NB4 (cell line): ENCODE measurements at places on chromosomes 11 and 22.
A peak's percentile ranks its signal among the peaks of the same experiment; 100 is the strongest.

- no peak for DNase-seq
Measured at GRCh38 chr11:43987384-43988039, 45.1 kb downstream of the C11orf96 start.

GRCh38 chr11:117972629-117973502 is 13.3 kb upstream of the IL10RA start:
- no peak for DNase-seq

GRCh38 chr11:3089236-3090061 is 32.2 kb upstream of the CARS1 start:
- DNase-seq: peak; percentile 3

- DNase-seq: peak; percentile 88
Measured at GRCh38 chr11:17354601-17354991, 3.0 kb downstream of the NCR3LG1 start.

GRCh38 chr22:41504397-41504796 is 35.5 kb downstream of the ACO2 start:
- DNase-seq: peak; percentile 72

DNA sequence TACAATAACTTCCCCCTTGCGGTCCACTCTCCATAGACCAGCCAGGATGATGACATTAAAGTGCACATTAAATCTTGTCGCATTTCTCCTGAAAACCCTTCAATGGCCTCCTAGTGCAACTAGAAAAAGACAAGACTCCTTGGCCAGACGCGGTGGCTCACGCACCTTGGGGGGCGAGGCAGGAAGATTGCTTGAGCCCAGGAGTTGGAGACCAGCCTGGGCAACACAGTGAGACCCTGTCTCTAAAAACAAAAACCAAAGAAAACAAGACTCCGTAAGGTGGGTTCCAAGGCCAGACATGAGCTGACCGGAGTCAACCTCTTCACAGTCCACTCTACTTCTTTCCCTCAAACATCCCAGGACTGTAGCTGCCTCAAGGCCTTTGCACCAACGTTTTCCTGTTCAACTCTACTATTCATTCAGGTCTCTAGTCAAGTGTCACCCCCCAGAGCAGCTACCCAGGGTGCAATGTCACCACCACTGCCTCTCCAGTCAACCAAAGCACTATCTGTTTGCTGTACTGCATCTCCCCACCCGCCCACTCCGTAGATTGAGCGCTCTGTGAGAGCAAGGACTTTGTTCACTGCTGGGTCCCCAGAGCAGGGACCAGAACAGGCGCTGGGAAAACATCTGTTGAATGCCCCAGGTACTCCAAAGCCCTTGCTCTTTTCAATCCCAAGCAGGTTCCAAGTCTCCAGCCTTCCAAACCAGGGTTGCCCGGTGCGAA is 739 bp downstream of the ZMAT5 start:
- DNase-seq: no peak

DNA sequence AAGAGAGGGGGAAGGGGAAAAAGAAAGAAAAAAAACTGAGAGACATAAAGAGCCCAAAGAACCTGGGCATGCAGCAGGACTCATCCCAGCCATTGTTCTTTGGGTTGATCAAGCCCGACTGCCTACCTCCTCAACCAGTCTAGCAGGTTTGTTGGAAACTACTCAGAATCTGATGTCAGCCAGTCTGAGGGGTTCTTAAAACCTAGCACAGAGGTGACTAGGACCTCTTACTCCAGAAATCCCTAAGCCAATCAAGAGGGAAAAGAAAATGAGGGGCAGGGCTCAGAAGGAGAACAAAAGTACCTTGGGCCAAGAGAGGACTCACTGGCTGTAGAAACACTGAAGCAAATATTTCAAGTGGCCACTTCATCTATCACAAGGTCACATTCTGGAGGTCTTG is 228.0 kb downstream of the AASDHPPT start:
- no peak for DNase-seq

DNA sequence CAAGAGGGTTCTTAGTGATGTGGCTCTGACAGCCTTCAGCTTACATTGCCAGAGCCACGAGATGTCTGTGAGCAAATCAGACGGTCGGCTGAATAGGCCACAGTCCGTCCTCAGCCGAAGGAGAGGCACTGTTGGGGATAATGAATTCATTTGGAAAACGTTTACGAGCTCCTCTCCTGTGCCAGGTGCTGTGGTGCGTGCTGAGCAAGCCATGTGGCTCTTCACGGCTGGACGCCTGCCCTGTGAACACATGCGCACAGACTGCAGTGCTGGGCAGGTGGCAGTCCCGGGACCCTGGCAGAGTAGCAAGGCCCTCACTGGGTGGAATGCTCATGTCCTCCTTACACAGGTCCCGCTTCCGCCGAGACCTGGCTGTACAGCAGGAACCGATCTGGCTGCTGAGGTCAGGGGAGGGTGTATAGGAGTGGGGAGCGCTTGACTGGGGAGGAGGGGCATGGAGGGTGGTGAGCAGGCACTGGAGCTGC is 6.8 kb downstream of the TBC1D22A start:
- DNase-seq: no peak

DNA sequence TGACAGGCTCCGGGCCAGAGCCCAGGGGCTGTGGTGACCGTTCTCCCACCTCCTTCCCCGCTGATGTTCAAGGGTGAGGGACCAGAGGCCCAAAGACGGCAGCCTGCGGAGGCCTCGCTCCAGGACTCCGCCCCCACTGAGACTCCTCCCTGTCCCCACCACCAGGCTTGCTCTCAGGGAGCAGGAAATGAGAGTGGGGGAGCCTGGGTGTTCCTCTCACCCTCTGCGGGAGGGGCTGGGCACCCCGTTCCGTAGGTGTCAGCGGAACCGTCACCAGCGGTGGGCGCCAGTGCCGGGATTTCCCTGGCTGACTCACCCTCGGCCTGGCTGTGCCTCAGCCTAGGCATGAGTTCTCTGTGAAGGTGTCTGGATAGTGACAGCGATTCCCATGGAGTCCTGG is 15.7 kb downstream of the DAGLA start:
- DNase-seq: peak; percentile 92

- DNase-seq: no peak
Measured at GRCh38 chr22:47395481-47395880, 633.0 kb downstream of the TBC1D22A start.

- peak; percentile 81 for DNase-seq
Measured at GRCh38 chr11:78138694-78139421, 568 bp downstream of the ALG8 start.

GRCh38 chr11:13344818-13345217 is 67.2 kb downstream of the BMAL1 start:
- DNase-seq: peak; percentile 26

GRCh38 chr11:117126223-117126965 is 17.7 kb upstream of the PAFAH1B2 start:
- no peak for DNase-seq

- no peak for DNase-seq
Measured at GRCh38 chr22:47110817-47111443, 348.5 kb downstream of the TBC1D22A start.

GRCh38 chr11:131671734-131672133 is 301.3 kb downstream of the NTM start:
- DNase-seq: no peak

DNA sequence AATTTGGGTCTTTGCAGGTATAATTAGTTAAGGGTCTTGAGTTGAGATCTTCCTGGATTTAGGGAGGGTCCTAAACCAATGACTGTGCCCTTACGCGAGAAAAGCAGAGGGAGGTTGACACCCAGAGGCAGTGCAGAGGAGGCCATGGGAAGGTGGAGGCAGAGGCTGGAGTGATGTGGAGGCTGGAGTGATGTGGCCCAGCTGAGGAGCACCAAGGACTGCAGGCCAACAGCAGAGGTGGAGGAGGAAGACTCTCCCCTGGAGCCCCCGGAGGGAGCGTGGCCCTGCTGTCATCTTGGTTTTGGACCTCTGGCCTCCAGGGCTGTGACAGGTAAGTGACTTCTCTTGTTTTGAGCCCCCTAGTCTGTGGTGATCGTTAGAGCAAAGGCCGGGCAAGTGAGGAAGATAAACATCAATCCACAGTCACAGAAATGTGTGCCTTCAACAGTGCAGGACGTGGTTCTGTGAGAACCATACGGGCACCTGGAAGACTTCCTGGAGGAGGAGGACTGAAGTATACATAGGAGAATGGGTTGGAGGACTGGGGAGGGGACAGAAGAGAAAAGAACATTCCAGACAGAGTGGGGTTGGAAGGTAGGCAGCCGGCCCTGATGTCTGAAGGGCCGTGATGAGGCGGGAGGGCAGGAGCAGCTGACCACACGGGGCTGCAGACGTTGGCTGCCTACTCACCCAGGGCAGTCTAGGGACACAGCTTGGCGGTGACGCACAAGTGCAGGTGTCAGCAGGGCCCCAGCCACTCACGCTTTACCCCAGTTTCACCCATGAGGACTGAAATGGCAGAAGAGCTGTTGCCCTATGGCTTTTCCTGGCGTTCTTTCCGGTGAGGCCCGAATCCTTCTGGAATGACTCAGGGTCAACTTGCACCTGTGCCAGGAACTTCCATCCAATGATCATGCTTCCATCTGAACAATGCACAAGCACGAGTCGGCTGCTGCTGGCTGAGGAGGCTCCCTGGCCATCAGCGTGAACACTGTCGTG is 270.2 kb downstream of the CTTN start:
- DNase-seq: no peak

- DNase-seq: no peak
Measured at GRCh38 chr11:68340784-68341556, 28.6 kb downstream of the LRP5 start.

DNA sequence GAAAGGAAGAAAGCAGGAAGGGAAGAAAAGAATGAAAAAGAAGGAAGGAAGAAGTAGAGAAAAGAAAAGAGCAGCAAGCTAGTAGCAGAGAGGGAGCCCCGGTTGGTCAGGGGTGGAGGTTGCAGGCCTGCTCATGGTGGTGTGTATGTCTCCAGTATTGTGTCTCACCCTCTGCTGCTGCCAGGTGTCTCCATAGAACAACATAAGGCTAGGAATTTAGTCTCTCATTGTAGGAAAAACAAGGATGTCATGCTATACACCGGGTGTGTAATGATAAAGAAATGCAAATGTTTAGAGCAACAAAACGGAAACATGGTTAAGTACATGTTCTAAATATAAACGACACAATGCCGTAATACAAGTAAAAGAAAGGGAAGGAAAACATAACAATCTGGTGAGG is 342.5 kb downstream of the NTM start:
- no peak for DNase-seq

GRCh38 chr11:1497600-1497999 is 11.0 kb upstream of the MOB2 start:
- no peak for DNase-seq

- DNase-seq: peak; percentile 80
Measured at GRCh38 chr11:65420979-65421793, 1.4 kb upstream of the NEAT1 start.

DNA sequence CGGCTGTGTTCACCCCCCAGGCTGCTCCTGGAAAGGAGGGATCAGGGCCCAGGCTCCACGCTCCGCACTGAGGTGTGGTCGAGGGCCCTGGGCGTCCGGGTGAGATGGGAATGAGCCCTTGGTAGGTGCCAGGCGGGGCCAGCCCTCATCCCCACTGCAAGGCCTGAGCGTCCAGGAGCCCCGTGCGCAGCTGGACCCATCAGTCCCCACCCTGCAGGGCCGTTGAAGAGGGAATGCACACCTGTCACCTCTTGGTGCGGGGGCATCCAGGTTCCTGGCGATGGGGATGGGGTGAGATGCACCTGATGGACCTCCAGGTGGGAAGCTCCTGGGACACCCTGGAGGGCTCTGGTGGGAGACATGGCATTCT is 72.2 kb downstream of the KCNQ1 start:
- DNase-seq: no peak

- DNase-seq: no peak
Measured at GRCh38 chr11:129608711-129609110, 206.9 kb upstream of the TMEM45B start.

DNA sequence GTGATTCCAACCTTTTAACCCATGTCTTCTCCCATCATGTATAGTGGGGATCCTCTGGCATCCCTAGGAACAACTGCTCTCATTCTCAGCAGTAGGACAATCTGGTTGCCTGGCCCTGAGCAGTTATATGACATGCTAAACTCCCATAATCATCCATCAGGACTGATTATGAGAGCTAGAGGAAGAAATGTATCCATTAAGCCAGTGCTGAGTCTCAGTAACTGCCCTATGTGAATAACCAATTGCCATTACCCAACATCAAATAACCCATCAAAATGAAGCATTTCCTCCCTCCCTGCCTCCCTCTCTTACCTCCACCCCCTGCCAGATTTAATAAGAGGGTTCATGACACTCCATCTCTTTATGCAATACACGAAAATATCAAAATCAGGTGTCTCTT is 277.6 kb downstream of the NXPE2 start:
- no peak for DNase-seq

DNA sequence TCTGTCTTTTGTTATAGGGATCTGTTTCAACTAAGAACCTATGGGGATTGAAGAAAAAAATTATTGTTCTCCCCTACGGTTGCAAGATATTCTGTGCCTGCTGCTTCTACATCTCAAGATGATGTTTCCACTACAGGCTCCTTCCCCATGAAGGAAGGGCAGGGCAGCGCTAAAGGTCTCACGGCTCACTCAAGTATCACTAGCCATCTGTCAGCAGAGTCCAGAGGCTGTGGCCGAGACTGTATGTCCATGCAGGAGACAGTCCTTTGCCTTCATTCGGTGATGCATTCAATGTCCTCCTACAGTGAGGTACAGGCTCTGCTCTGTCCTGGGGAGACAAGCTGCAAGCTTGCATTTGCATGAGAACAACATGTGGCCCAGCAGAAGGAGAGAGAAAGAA is 518.0 kb downstream of the OPCML start:
- no peak for DNase-seq

DNA sequence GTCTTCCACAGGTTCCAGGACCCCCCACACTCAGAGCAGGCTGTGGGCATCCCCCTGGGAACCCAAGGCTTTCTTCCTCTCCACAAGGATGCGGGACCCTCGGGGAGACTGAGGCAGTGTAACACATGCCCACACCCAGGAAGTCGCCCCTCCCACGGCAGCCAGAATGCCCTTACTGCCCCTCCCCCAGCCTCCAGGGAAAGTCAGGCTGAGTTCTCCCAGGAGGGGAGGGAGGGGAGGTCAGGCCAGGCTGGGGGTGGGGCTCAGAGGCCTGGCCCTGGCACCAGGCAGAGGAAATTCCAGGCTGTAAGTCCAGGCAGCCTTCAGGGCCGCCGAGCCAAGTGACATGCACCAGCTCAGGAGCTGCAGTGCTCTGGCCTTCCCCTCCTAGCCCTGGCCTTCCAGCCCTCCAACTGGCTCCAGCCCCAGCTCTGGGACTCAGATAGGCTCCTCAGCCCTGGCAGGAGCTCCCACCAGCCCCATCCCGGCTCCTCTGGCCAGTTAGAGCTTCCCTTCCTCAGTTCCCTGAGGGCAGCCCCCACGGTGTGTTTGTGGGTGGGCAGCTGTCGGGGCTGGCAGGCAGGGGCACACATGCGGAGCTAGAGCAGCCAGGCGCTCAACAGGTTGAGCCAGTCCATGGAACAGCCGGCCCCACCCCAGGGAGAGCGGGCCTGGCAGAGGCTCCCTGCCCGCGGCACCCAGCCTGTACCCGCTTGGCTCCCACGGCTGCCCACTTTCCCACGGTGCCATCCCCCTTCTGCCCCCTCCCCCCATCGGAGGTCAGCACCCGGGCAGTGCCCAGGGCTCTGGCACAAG is 3.6 kb downstream of the BCL9L start:
- DNase-seq: no peak
